ENCODE measurements at places on chromosomes 13 and 19. TPM values are rescaled to one million over a fixed set of nuclear protein-coding genes. Genes with fewer than 3 reads are reported as not detected.

Gene PSG11
- total RNA-seq, result not detected

Gene LILRA6
- 0.19 TPM for total RNA-seq

Gene TRPC4
- total RNA-seq, result not detected

Gene PRSS57
- total RNA-seq, result not detected

Gene COL5A3
- total RNA-seq, result not detected

Gene MED4
- total RNA-seq, result 60.9 TPM

Gene PEG3
- total RNA-seq, result not detected

Gene GPR18
- total RNA-seq, result 18.0 TPM

Gene FFAR2
- total RNA-seq, result not detected

Gene CELF5
- 0.43 TPM for total RNA-seq

Gene ZNF208
- total RNA-seq, result 0.58 TPM

Gene PSPN
- total RNA-seq, result 2.3 TPM

Gene CDC42EP5
- total RNA-seq, result not detected

Gene NBEA
- 0.60 TPM for total RNA-seq

Gene PGPEP1
- total RNA-seq, result 36.7 TPM

Gene LILRB5
- not detected for total RNA-seq

Gene AP1M2
- not detected for total RNA-seq

Gene ARL11
- 2.0 TPM for total RNA-seq

Gene FAM216B
- total RNA-seq, result not detected

Gene TMEM91
- total RNA-seq, result 8.9 TPM

Gene WDR88
- total RNA-seq, result not detected

Gene CEACAM6
- not detected for total RNA-seq

Gene CHST8
- not detected for total RNA-seq

Gene PLPPR3
- total RNA-seq, result not detected

Gene CBY2
- not detected for total RNA-seq

Gene ZNF324B
- total RNA-seq, result 12.1 TPM

Gene TSKS
- 1.2 TPM for total RNA-seq

Gene CEACAM20
- total RNA-seq, result not detected

Gene VAV1
- total RNA-seq, result 125 TPM

Gene SYCN
- not detected for total RNA-seq

Gene GDF15
- total RNA-seq, result not detected

Gene COX7A1
- not detected for total RNA-seq

Gene ZNF527
- total RNA-seq, result 7.5 TPM

Gene CEBPA
- total RNA-seq, result 0.14 TPM

Gene MYH14
- total RNA-seq, result not detected

Gene ZNF154
- total RNA-seq, result 2.2 TPM

Gene SMIM7
- total RNA-seq, result 61.9 TPM

Gene HRC
- total RNA-seq, result not detected

Gene S1PR4
- total RNA-seq, result 233 TPM

Gene PSG1
- total RNA-seq, result not detected

Gene ZNF816
- total RNA-seq, result 14.3 TPM

Gene HAUS8
- 29.1 TPM for total RNA-seq

Gene PGLYRP1
- not detected for total RNA-seq

Gene MIA
- not detected for total RNA-seq

Gene NLRP5
- total RNA-seq, result not detected

Gene KIR2DL1
- not detected for total RNA-seq

Gene ZNF568
- total RNA-seq, result 7.0 TPM

Gene RXFP2
- not detected for total RNA-seq

Gene ADGRE3
- not detected for total RNA-seq

Gene ZNF738
- total RNA-seq, result 12.5 TPM

Gene F7
- not detected for total RNA-seq

Gene GTF3A
- 192 TPM for total RNA-seq

Gene PLIN3
- total RNA-seq, result 23.8 TPM

Data from activated naive CD4-positive, alpha-beta T cell treated with anti-CD3 and anti-CD28 coated beads, Interleukin-2, amount 10 ng/mL, durations not matched to agents 5 hours and 36 hours (primary cell).